ENCODE measurements at places on chromosomes 11 and 22.
A peak's percentile ranks its signal among the peaks of the same experiment; 100 is the strongest.

- DNase-seq = no peak
Observed at GRCh38 chr11:8721609-8722500, 39.3 kb downstream of the RPL27A start.

- no peak for DNase-seq
Observed at GRCh38 chr11:29435421-29435820, 581.4 kb downstream of the KCNA4 start.

- no peak for DNase-seq
Observed at GRCh38 chr11:45078236-45079074, 68.0 kb upstream of the PRDM11 start.

GRCh38 chr11:126636911-126637794 is 281.7 kb downstream of the ST3GAL4 start:
- DNase-seq = no peak

GRCh38 chr11:126444072-126444471 is 88.6 kb downstream of the ST3GAL4 start:
- no peak for DNase-seq

DNA sequence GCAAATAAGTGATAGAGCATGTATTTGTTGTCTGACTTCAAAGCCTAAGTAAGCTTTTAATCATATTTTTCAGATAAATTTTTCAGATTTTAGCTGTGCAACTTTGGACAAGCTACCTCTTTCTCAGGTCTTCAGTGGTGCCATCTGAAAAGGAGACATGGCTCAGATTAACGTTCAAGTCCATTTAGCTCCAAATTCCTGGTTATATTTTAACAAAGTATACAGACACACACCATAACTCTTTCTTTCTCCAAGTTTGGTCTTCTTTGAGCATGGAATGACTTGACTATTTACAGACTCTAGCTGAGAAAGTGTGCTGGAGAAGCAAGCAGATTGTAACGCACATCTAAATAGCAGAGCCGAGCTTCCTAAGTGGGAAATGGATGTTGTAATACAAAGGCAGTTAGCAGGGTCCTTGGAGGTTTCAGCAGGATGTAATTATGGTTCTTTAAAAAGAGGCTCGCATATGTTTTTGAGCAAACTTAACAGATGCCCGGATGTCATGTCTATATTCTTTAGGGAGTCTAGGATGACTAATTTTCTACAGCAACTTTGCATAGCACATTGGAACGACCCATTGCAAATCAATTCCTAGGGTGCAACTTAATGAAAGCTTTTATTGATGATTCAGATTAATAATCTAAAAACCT is 128.1 kb upstream of the E2F8 start:
- no peak for DNase-seq

- no peak for DNase-seq
Observed at GRCh38 chr11:102263379-102264003, 53.8 kb upstream of the BIRC3 start.

DNA sequence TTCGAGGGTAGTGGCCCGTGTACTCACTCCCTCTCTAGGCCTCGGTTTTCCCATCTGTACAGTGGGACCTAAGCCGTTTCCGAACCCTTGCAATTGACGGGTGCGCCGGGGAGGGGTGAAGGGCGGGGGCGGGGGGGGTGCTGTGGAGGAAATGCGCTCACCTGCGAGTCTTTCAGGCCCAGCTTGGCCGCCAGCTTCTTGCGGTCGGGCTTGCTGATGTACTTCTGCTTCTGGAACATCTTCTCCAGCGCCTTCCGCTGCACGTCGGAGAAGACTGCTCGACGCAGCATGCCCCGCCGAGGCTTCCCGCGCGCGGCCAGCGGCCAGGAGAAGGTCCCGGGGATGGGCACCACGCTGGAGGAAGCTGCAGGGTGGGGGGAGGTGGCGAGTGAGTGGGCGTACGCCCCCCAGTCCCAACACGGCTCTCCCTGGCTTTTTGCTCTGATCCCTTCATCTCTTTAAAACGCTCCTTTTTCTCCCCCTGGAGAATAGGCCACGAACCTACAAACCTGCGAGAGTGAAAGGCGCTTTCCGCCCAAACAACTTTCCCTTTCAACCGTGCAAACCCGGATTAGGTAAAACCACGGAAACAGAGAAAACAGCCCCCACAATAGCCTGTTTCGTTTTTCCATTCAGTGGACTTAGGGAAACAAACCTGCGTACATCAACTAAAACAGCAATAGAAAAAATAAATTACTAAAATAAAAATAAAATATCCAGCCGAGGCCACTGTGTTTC is 3.2 kb downstream of the DBX1 start:
- DNase-seq = peak; percentile 55

Data from stimulated activated naive CD4-positive, alpha-beta T cell (primary cell).